Activated T-helper 2 cell treated with anti-CD3 and anti-CD28 coated beads, Interferon-gamma antibody, Interleukin-2, Interleukin-4, amounts not matched to agents 10 μg/mL and 5 μg/mL and 100 μg/mL, durations not matched to agents 14 hours and 24 hours and 36 hours (primary cell): ENCODE measurements at places on chromosomes 16 and 17. TPM values are rescaled to one million over a fixed set of nuclear protein-coding genes. Genes with fewer than 3 reads are reported as not detected.

The SNX20 gene
- total RNA-seq, result 34.9 and 35.2 TPM in 2 replicates

DNA sequence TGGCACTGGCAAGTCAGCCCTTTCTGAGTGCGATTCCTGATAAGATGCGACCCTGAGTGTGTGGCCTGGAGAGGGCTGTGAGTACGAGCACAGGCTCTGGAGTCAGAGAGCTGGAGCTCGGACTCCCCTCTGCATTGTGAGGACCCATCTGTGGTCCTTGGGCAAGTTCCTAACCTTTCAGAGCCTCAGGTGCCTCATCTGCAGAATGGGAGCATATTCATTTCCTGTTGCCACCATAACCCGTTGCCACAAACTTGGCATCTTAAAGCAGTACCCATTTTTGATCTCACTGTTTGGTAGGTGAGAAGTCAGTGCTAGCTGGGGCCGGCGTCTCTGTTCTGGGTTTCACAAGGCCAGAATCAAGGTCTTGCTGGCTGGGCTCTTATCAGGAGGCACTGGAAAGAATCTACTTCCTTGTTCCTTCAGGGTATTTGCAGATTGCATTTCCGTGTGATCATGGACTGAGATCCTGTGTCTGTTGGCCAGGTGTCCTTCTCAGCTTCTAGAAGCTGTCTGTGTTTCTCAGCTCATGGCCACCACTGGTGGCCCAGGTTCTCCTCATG is 20.2 kb downstream of the KNOP1 start:
- no peak for DNase-seq
- no peak overlapping the region for H3K4me3 ChIP-seq
- no peaks in the 10 kb centered on the region for H3K27me3 ChIP-seq
- H3K36me3 ChIP-seq, result peaks cover 60% of the 10 kb centered on the region
- no peak overlapping the region for H3K27ac ChIP-seq
- H3K4me1 ChIP-seq, result peaks cover 18% of the 10 kb centered on the region

DNA sequence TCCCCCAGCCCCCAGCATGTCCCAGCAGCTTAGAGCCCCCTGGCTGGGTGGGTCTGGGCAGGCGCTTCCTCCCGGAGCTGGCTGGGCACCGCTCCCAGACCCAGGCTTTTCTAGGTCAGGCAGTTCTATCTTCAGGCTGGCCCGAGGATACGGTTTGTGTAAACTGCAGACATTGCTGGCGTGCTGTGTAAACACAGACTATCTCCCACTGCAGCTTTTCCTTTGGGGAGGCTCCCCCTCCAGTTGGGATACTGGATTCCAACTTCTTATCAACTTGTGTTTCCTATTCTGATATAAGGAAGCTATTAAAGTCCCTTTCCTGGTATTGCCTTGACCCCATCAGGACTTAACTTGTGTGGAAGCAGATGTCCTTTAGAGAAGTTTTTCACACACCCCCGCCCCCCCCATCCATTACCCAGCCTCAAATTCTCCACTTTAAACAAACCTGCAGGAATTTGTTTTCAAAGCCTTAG is 18.3 kb upstream of the GNA13 start:
- H3K27me3 ChIP-seq, result peaks cover 5% of the 10 kb centered on the region
- H3K4me1 ChIP-seq, result peaks cover 3% of the 10 kb centered on the region
- no peak for DNase-seq
- no peak overlapping the region for H3K4me3 ChIP-seq
- H3K36me3 ChIP-seq, result no peaks in the 10 kb centered on the region

DNA sequence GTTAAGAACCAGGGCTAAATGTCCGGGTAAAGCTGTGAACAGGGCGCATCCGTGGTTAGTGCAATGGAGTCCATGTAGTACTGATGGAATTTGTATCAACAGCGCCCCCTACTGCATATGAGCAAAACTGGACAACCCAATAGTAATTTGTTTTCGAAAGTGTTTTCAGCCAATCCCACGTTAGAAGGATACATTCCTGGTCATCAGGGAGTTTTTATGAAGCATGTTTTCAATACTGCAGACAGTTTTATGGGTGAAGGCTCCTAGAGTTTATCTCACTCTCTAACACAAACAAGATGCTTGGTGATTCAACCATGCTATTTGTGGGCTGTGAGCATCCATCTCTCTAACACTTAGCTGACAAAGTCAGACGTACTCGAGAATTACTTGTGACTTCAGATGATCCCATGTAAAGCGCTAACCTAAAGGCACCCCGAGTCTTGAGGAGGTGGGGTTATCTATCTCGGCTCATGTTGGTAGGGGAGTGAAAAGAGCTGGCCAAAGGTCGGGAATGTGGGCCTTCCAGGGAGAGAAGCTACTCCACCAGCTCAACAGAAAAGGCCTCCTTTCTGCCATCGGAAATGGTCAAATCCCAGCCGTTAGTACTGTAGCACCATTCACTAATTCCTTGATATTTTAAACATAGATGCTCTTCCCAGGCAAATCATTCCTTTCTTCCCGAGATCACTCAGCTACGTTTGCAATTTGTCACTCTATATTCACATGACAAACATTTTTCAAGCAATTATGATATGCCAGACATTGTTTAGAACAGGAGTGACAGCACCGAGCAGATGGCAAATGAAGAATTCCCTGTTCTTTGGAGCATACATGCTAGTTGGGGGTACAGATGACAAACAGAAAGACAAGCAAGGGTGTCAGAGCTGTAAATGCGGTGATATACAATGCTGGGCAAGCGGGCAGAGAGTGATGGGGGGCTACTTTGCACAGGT is 46.9 kb upstream of the HNF1B start:
- H3K4me3 ChIP-seq, result no peak overlapping the region
- no peak overlapping the region for H3K27ac ChIP-seq
- peak; percentile 38 for DNase-seq
- peaks cover 8% of the 10 kb centered on the region for H3K4me1 ChIP-seq
- H3K36me3 ChIP-seq, result no peaks in the 10 kb centered on the region

- no peak overlapping the region for H3K4me3 ChIP-seq
- H3K36me3 ChIP-seq, result peaks cover 16% of the 10 kb centered on the region
- no peaks in the 10 kb centered on the region for H3K27me3 ChIP-seq
- no peak for DNase-seq
- peaks cover 5% of the 10 kb centered on the region for H3K4me1 ChIP-seq
Observed at GRCh38 chr17:80969030-80969673, 22.5 kb upstream of the CHMP6 start.

GRCh38 chr16:72785171-72785570 is 262.8 kb downstream of the ZFHX3 start:
- H3K27ac ChIP-seq, result no peak overlapping the region
- DNase-seq, result no peak
- H3K27me3 ChIP-seq, result peaks cover 26% of the 10 kb centered on the region
- H3K36me3 ChIP-seq, result no peaks in the 10 kb centered on the region

The HCRT gene
- total RNA-seq, result not detected in 2 replicates

DNA sequence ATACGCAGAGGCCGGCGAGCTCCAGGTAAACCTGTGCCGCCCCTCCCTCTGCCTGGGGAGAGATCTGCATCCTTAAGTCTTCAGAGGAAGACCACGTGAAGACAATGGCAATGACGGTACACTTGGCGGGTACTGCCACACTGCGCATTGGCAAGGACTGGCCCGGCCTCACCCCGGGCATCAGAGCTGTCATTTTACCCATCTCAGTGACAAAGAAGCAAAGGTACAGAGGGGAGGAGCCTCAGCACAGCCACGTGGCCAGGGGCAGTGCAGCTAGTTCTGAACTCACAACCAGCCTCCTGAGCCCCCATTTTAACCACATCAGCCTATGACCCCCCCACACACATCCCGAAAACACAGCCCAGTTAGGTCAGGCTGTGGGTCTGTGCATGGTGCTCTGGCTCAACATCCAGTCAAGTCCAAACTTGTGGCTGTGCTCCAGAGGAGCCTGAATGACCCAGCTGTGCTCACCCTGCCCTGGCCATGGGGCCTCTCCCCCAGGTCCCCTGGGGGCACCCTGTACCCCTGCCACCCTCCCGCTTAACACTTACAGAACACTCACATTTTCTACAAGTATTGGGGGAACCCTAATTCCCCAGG is 80.6 kb downstream of the C16orf95 start:
- H3K4me3 ChIP-seq, result peak overlapping the region; percentile 20
- H3K27ac ChIP-seq, result no peak overlapping the region
- DNase-seq, result no peak
- no peaks in the 10 kb centered on the region for H3K36me3 ChIP-seq
- peaks cover 43% of the 10 kb centered on the region for H3K4me1 ChIP-seq

- no peak overlapping the region for H3K4me3 ChIP-seq
- no peak for DNase-seq
- no peaks in the 10 kb centered on the region for H3K27me3 ChIP-seq
Observed at GRCh38 chr17:2980904-2981246, 82.5 kb downstream of the OR1D5 start.

GRCh38 chr17:82400206-82400605 is 17.9 kb upstream of the HEXD start:
- no peak overlapping the region for H3K27ac ChIP-seq
- no peak for DNase-seq
- peaks cover 21% of the 10 kb centered on the region for H3K36me3 ChIP-seq
- peaks cover 12% of the 10 kb centered on the region for H3K4me1 ChIP-seq
- no peaks in the 10 kb centered on the region for H3K27me3 ChIP-seq
- no peak overlapping the region for H3K4me3 ChIP-seq

DNA sequence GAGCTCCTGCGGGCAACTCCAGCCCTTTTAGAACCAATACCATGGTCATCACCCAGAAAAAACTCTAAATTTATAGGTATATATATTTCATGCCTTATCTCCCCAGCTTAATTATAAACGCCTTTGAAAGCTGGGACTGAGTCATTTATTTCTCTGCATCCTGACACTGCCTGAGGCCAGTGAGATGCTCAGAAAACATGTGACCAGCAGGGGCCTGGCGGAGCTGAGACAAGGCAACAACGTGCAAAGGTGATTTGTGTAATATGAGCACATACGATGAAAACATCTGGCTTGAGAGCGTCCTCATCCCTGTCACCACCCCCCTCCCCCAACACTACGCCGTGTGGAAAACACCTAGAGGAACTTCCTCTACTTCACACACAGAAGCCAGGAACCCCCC is 22.7 kb downstream of the NXN start:
- no peaks in the 10 kb centered on the region for H3K36me3 ChIP-seq
- DNase-seq, result no peak
- H3K4me1 ChIP-seq, result no peaks in the 10 kb centered on the region
- no peaks in the 10 kb centered on the region for H3K27me3 ChIP-seq
- H3K27ac ChIP-seq, result no peak overlapping the region

GRCh38 chr16:14285513-14286367 is 214.6 kb downstream of the MRTFB start:
- H3K27me3 ChIP-seq, result peaks cover 2% of the 10 kb centered on the region
- peaks cover 4% of the 10 kb centered on the region for H3K36me3 ChIP-seq
- H3K4me1 ChIP-seq, result peaks cover 12% of the 10 kb centered on the region
- H3K4me3 ChIP-seq, result peak overlapping the region; percentile 91
- peak; percentile 91 for DNase-seq

The MON1B gene
- total RNA-seq, result 69.2 and 69.6 TPM in 2 replicates

DNA sequence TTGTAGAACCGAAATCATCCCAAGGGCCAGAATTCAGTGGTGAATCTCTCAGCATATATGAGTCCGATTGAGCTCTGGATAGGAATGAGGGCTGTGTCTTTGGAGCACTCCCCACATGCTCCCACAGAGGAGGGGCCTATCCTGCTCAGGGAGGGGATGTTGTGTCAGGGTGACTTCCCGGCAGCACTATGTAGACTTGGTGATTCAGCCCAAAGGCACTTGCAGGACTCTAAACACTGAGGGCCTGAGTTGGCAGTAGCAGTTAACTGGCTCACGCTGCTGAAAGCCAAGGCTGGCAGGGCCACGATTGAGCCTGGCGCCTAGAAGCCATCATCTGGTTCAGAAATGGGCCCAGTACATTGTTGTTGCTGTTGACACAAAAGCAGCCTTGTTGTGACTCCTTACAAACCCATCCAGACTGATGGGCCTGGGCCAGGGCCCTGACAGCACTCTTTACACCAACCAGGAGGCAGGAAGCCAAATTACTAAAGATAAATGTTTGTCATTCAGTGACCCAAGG is 31.9 kb downstream of the NMT1 start:
- H3K4me1 ChIP-seq, result peaks cover 1% of the 10 kb centered on the region
- peaks cover 73% of the 10 kb centered on the region for H3K36me3 ChIP-seq
- H3K4me3 ChIP-seq, result no peak overlapping the region
- no peak overlapping the region for H3K27ac ChIP-seq

- no peaks in the 10 kb centered on the region for H3K36me3 ChIP-seq
- no peaks in the 10 kb centered on the region for H3K27me3 ChIP-seq
- no peak overlapping the region for H3K27ac ChIP-seq
- no peak overlapping the region for H3K4me3 ChIP-seq
Observed at GRCh38 chr16:73232555-73233328, 184.8 kb upstream of the ZFHX3 start.

- H3K4me3 ChIP-seq, result no peak overlapping the region
- DNase-seq, result no peak
Observed at GRCh38 chr16:89002851-89003830, 26.1 kb upstream of the CBFA2T3 start.

The MT3 gene
- total RNA-seq, result 7.5 and 7.9 TPM in 2 replicates

DNA sequence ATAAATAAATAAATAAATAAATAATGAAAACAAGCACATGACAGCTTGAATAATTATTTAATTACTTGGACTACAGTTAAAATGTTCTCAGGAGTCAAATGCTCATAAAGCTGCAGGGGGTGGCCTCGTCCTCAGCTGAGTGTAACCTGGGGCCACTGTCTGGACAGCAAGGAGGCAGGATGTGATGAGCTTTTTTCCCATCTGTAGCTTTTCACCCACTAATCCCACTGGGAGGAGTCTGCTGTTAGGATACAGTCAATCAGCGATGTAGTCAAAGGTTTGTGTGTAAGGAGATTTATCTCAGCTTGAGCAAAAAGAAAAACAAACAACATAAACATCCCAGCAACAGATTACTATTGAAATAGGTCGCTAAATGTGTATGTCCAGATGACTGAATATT is 22.5 kb downstream of the ZCCHC14 start:
- no peak overlapping the region for H3K27ac ChIP-seq
- H3K4me3 ChIP-seq, result no peak overlapping the region
- H3K4me1 ChIP-seq, result peaks cover 2% of the 10 kb centered on the region
- no peaks in the 10 kb centered on the region for H3K27me3 ChIP-seq
- H3K36me3 ChIP-seq, result no peaks in the 10 kb centered on the region

DNA sequence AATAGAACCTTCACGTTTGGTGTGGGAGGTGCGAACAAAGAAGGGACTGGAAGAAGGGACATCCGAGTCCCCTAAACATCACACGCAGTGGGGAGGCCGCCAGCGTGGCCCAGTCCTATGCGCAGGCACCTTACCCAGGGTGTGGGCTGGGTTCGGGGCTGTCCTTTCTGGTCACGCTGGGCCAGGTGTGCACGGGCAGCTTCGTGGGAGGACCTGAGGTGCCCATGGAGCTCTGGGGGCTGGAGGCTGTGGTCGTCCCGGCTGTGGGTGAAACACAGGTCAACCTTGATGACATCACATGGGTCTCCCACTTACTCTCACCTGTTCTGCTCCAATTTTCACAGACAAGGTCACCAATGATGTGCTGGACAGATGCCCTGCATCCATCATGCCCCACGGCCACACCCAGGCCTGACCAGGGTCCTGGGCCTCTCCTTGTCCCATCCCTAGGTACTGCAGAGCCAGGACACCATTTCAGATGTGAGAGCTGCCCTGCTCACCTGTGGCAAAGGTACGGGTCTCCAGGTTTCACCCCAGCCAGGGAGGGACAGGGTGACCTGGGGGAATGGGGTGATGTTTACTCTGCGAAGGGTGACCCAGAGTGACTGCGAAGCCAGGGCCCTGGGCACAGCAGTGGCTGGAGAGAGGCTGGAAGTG is 3.1 kb downstream of the CD300C start:
- H3K4me3 ChIP-seq, result no peak overlapping the region
- peaks cover 5% of the 10 kb centered on the region for H3K27me3 ChIP-seq

The CCL5 gene
- 28.1 and 28.9 TPM in 2 replicates for total RNA-seq

- DNase-seq, result no peak
- peaks cover 59% of the 10 kb centered on the region for H3K4me1 ChIP-seq
- peaks cover 83% of the 10 kb centered on the region for H3K36me3 ChIP-seq
Observed at GRCh38 chr17:64097196-64097936, 32.6 kb downstream of the ERN1 start.

- H3K36me3 ChIP-seq, result no peaks in the 10 kb centered on the region
- DNase-seq, result no peak
- H3K27ac ChIP-seq, result no peak overlapping the region
- no peaks in the 10 kb centered on the region for H3K4me1 ChIP-seq
Observed at GRCh38 chr17:12472252-12473173, 193.2 kb upstream of the MYOCD start.

The OR3A3 gene
- not detected in 2 replicates for total RNA-seq
